Kidney epithelial cell (primary cell): ENCODE measurements at places on chromosomes 4 and X. TPM values are rescaled to one million over a fixed set of nuclear protein-coding genes. Genes with fewer than 3 reads are reported as not detected.

The UGT2B11 gene
- total RNA-seq: not detected in 2 replicates

The MTNR1A gene
- 0.21 TPM in 1 of 2 replicates, not detected in the other for total RNA-seq

The YIPF7 gene
- not detected in 2 replicates for total RNA-seq

The OTUD6A gene
- not detected in 2 replicates for total RNA-seq

The NR0B1 gene
- total RNA-seq: 0.41 and 1.6 TPM in 2 replicates

The PAGE4 gene
- total RNA-seq: not detected in 2 replicates

The CDKL2 gene
- 3.9 and 4.1 TPM in 2 replicates for total RNA-seq

The HERC5 gene
- total RNA-seq: 4.9 and 6.6 TPM in 2 replicates

The SH2D1A gene
- not detected in 2 replicates for total RNA-seq
